ENCODE measurements at places on chromosomes 1 and 21.

GRCh38 chr1:99384021-99384420 lies 119.7 kb downstream of the PLPPR4 start:
- DNase-seq: no peak

DNA sequence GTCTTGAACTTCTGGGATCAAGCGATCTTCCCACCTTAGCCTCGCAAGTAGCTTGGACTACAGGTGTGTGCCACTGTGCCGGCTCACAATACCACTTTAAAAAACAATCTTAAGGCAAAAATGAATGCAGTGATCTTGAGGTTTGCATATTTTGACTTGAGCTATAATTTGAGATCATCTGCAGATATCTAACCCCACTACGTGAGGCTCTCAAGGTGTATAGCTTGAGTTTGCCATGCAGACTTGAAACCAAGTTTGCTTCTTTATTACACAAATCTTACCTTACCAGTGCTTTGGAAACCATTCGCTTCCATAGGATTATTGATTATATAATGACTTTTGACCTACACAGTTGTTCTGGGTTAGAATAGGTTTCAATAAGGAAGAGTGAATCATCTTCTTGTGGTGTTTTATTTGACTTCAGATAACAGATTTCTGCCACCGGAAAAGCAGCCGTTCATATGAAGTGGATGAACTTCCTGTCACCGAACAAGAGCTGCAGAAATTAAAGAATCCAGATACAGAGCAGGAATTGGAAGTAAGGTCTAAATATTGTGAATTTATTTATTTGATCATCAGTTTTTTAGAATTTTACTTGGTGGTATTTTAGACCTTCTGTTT lies 155.1 kb downstream of the VPS13D start:
- DNase-seq: no peak

- no peak for DNase-seq
These were observed 134.7 kb downstream of the ST6GALNAC3 start for GRCh38 chr1:76209238-76209637.

- DNase-seq: peak; percentile 56
These were observed at the start of gene ECM1 for GRCh38 chr1:150507912-150508864. ECM1 (plus strand) TSS chr1:150508109; CDS start chr1:150508210, 101 bp downstream.

DNA sequence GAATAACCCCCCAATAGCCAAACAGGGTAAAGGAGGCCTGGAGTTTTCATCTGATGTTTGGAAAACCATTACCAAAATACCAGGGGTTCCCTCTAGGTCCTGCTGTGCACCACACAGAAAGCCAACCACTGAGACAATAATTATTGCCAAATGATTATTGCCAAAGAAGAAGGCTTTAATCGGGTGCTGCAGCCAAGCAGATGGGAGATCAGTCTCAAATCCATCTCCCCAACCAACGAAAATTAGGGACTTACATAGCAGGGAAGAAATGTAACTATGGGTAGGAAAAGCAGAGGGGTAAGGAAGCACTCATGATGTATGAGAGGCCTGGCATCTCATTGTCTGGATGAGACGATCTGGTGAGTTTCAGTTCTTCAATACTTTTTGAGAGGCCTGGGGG lies 28.8 kb upstream of the LPGAT1 start:
- DNase-seq: no peak

DNA sequence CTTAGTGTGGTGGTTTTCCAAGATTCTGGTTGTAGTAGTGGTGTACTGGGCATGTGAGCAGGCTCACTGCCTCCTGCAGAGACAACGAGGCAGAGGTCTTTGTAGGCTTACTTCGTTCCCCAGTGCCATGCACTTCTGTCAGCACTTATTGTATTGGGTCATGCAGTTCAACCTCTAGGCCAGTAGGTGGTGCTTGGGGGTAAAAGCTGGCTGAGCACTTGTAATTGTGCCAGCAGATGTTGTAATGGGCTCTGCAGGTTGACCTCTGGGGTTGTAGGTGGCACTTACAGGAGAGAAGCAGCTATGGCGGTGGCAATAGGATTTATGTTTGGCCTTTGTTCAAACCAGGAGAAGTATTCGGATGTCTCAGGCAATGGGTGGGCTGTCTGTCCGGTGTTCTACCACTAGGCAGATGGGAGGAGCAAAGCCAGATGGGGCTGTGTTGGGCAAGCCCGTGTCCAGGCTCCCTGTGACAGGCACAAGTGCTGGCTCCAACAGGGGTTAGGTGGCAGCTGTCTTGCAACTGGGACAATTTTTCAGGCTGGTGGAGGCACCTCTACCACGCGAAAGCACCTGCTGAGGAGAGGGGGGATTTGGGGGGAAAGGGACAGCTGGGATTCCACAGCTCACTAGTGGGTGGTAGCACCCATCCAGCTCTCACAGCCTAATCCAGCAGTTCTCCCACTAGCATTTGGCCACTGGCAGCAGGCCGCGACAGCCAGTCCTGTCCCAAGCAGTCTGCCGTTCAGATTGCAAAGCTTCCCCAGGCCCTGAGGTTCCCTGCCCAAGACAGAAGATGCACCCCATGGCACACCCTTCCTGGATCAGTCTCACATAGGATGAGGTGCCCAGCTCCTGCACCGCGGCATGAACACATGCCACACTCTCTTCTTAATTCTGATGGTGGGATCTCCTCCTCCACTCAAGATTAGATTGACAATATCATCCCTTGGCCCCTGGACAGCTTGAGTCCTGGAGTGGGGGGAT lies 274.5 kb downstream of the CTH start:
- DNase-seq: peak; percentile 60

DNA sequence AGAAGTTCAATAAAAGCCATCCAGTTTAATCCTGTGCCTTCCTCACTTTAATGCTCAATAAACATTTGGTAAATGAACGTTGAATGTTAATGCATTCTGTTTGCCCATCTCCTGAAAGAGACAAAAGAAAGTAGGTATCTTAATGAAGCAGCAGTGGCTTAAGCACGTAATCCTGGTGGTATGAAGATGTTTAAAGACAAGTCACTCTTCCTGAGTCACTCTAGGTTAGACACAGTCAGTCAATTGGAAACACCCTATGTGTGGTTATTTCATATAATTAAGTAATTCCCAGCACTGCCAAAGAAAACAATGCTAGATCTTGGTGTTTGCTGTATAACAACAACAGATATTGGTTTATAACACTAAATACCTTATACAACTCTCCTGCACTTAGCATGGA lies 334.0 kb upstream of the FMN2 start:
- no peak for DNase-seq

DNA sequence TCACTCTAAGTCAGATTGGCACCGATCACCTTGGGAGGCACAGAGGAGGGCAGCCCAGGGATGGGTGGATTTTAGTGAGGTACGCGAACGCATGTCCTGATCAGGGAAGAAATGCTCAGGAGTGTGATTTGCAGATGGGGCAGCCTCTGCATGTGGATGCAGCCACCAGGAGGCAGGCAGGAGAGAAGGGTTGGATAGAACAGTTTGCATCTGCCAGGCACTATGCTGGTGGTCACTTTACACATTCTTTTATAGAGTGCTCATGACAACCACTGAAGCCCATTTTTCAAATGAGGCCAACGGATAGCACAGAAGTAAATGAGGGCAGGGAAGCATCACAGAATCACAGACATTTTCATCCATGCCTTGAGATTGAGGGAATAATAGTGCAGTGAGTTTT lies 5.7 kb downstream of the LAMB3 start:
- DNase-seq: no peak

- no peak for DNase-seq
These were observed 150.0 kb downstream of the NOS1AP start for GRCh38 chr1:162219461-162219860.

DNA sequence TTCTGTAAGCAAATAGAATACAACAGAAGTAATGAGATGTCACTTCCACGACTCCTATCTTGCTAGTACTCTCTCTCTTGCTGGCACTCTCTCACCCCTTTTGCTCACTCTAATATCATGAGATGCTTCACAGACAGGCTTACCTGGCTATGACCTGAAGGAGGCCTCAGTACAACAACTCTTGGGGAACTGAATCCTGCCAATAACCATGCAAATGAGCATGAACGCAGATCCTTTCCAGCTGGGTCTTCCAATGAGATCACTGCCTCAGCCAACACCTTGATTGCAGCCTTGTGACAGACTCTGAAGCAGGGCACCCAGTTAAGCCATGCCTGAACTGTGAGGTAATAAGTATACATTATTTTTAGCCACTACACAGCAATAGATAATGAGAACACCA lies 53.1 kb upstream of the ADAR start:
- no peak for DNase-seq

GRCh38 chr1:94698759-94699502 lies 121.2 kb upstream of the SLC44A3 start:
- DNase-seq: no peak

DNA sequence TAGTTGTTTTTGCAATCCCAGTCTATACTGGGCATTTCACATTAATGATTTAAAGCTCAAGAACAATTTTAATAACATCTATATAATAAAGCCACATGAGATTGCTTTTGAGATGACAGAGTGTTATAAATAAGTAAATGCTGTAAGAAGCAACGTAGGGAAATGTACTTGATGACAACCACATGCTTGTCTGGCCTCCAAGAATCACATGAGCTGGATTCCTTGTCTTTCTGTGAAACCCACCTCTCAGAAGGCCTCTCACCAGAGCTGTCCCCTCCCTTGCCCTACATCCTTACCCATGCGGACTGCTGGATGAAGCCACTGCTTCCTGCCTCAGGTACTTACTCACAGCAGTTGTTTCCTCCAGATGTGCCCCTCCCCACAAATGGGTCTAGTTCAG lies 145.1 kb upstream of the CTTNBP2NL start:
- no peak for DNase-seq

GRCh38 chr1:112904071-112904830 lies 51.7 kb downstream of the SLC16A1 start:
- DNase-seq: peak; percentile 62

Data from small intestine (tissue), 16 donors.